Stimulated activated CD4-positive, alpha-beta T cell treated with anti-CD3 and anti-CD28 coated beads, Interleukin-4, amount 100 ng/mL, for 1 hour (primary cell): ENCODE measurements at places on chromosomes 2 and 18.

DNA sequence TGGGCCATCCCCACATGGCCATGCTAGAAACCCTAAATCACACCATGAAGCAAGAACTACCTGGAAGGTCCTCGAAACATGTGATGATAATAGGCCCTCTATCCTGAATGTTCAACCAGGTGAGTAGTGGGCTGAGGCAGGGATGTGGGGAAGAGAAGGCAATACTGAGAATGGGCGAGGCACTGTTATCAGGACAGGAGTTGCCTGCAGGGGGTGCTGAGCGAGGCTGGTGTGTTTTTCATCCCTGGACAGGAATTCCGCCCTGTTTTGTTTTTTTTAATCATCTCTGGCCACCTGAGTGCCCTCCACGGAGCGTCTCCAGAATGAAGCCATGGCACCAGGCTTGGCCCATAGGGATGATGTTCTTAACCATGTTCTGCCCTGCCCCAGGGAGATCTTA, 103.0 kb upstream of the SOX11 start:
- no peak for DNase-seq

DNA sequence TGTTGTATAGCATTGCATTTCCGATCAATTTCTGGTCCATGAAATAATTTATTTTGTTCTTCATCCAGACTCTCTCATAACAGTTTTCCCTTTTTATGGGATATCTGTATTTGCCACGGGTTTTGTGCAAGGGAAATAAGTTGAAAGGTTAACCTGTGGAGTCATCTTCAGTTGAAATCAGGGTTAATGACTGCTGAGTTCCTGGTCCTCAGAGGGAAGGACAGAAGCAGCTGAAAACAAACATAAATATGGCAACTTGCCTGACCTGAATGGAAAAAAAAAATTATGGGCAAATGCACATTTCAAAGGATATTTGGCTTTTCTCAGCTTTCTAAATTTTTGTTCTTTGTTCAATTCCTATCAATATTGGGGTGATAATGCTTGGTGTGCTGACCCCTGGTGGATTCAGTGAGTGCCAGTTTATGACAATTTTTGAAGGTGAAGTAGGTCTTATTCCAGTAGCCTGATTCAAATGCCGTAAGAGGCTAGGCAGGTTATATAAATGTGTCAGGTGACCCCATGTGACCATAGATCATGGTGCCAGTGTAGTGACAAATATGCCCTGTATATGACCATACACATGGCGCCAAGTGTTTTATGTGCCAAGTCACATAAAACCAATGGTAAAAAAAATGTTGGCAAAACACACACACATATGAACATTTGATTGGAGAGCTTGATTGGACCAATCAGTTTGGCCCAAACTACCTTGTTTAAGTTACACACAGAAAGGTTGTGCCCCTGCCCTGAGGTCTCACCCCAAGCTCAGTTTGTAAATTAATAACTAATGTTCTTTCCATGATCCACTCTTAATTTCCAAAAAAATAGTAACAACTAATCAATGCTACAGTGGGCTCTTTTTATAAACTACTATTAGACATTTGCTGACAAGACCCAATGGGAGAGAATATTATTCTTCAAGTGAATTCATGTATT, 47.6 kb upstream of the FAM124B start:
- no peak for DNase-seq

DNA sequence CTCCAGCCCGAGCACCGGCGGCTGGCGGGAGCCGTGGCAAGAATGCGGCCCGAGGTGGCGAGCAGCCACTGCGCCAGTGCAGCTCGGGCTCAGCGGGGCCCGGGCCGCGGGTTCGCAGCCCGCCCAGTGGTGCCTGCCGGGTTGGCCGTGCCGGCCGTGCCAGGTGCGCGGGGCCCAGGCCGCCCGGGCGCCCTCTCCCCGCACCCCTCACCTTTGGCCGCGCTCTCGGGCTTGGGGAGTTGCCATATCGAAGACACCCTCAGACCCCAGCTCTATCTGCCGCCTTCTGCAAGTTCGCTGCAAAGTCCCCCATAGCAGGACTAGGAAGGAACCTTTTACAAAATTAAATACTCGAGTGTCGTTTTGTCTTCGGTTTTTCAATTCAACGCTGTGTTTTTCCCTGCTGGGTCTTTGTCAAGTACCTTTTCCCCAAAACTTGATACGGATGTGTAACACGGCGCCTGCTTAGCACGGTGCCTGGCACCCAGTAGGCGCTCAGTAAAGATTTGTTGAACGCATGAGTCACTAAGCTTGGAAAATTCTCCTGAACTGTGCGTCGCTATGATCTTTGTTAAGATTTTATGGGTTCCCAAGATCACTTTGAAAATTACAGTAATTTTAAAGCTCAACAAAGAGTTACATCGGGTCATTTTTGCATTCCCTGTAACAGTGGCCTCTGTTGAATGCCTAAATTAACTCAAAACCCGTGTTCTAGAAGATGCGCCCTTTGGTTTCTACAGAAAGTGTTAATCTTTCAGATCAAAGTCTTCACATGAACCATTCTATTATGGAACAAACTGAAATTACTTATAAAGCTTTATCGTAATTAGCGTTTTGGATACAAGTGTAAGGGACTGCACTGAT, 750 bp downstream of the STRADB start:
- DNase-seq: no peak

GRCh38 chr2:11482473-11483035, 16.6 kb upstream of the E2F6 start:
- DNase-seq: no peak

DNA sequence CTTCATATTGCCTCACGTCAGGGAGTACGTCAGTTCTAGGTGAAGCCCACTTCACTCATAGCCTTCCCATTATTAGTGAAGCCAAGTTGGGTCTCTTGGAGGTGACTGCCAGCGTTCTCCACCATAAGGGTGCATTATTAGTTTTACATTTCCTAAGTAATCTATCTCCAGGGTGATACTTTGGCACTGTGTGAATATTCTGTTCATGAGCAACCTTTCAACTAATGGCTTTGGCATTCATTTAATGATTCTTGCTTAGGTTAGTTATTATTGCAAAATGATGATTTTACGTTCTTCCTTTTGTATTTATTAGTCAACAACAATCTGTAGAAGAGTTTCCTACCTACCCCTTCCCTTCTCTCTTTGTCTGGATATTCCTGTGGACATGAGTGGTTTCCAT, 97.5 kb downstream of the MAP4K4 start:
- no peak for DNase-seq

GRCh38 chr18:497688-498087, 2.8 kb downstream of the COLEC12 start:
- DNase-seq: no peak

DNA sequence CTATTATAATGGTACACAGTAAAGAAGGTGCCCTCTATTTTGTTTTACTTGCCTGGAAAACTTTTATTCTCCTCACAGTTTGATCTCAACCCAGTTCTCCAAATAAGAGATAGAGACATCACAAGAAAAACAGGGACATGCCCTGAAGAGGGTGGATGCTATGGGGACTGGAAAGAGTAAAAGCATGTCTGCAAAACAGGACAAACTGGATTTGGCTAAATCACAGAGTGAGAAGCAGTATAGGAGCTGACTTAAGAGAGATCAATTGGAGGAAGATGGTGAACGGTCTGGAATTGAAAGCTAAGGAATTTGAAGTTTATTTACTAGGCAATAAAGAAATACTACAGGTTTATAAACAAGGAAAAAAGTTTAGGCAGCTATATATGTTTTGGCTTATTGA, 33.0 kb downstream of the SP140L start:
- no peak for DNase-seq
